ENCODE measurements at places on chromosomes 4 and X. TPM values are rescaled to one million over a fixed set of nuclear protein-coding genes. Genes with fewer than 3 reads are reported as not detected.

- no peak overlapping the region for H3K4me3 ChIP-seq
- DNase-seq = no peak
- H3K36me3 ChIP-seq = no peaks in the 10 kb centered on the region
- no peaks in the 10 kb centered on the region for H3K27me3 ChIP-seq
These were observed 304.6 kb downstream of the ARAP2 start for GRCh38 chr4:35939751-35940150.

DNA sequence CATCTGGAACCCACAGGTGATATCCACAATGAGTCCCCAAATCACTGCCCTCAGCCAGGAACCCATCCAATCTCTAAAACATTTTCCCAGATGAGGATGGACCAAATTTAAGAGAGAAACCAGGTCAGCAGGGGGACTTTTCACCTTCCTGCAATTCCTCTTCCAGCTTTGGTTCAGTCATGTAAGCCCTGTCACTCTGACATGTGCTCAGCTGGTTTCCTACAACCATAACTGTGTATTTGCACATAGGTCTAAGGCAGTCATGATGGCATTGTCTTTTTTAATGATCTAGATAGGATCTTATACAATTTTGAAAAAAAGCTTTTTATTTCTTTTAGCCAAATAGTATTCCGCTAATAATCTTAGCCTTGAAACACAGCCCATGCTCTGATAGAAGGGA lies 6.5 kb downstream of the CXXC4 start:
- DNase-seq = no peak
- H3K36me3 ChIP-seq = no peaks in the 10 kb centered on the region
- no peaks in the 10 kb centered on the region for H3K4me1 ChIP-seq
- no peak overlapping the region for H3K4me3 ChIP-seq

DNA sequence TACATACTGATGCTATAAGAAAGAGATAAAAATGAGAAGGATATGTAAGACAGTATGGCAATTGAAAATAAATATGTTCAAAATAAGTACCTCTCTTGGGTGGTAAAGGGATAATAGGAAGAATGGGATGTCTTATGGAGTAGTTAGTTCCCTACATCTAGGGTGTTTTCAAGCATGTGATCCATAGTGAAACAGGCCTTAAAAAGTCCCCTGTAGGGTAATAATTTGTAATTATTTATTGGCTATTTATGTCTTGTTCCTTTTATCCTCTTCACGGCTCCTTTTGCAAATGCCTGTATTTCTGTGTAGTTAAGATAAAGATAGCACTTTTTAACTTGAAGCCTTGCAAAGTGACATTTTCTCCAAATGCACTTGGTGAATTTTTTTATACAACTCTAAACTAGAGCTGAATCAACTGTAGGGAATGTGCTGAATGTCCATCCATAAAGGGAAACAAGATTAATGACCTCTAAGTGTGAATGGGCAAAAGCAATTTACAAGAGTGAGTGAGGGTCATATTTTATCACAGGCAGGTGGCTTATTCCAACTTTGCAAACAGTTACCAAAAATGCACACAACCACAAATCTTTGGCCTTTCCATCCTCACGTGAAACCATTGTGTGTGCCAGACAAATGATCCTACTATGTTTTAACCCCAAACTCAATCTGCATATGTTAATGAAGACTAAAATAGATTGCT lies 299.0 kb downstream of the KCNIP4 start:
- H3K27ac ChIP-seq = peak overlapping the region; percentile 46
- no peaks in the 10 kb centered on the region for H3K36me3 ChIP-seq
- H3K4me3 ChIP-seq = no peak overlapping the region
- H3K4me1 ChIP-seq = no peaks in the 10 kb centered on the region
- no peak for DNase-seq
- no peaks in the 10 kb centered on the region for H3K27me3 ChIP-seq

- DNase-seq = peak; percentile 60
- H3K27me3 ChIP-seq = no peaks in the 10 kb centered on the region
- no peaks in the 10 kb centered on the region for H3K36me3 ChIP-seq
These were observed at the start of gene LGI2 for GRCh38 chr4:25030277-25031076. TSS of gene LGI2 (minus strand) at chr4:25030946. CDS start at chr4:25030693, 253 bp downstream.

The DCX gene
- total RNA-seq = not detected

The PDZD11 gene
- total RNA-seq = 49.2 TPM

GRCh38 chr4:132101526-132101925 lies 1047.6 kb upstream of the PCDH10 start:
- H3K27me3 ChIP-seq = no peaks in the 10 kb centered on the region
- no peak for DNase-seq
- no peaks in the 10 kb centered on the region for H3K36me3 ChIP-seq
- no peaks in the 10 kb centered on the region for H3K4me1 ChIP-seq
- H3K27ac ChIP-seq = no peak overlapping the region
- H3K4me3 ChIP-seq = no peak overlapping the region

DNA sequence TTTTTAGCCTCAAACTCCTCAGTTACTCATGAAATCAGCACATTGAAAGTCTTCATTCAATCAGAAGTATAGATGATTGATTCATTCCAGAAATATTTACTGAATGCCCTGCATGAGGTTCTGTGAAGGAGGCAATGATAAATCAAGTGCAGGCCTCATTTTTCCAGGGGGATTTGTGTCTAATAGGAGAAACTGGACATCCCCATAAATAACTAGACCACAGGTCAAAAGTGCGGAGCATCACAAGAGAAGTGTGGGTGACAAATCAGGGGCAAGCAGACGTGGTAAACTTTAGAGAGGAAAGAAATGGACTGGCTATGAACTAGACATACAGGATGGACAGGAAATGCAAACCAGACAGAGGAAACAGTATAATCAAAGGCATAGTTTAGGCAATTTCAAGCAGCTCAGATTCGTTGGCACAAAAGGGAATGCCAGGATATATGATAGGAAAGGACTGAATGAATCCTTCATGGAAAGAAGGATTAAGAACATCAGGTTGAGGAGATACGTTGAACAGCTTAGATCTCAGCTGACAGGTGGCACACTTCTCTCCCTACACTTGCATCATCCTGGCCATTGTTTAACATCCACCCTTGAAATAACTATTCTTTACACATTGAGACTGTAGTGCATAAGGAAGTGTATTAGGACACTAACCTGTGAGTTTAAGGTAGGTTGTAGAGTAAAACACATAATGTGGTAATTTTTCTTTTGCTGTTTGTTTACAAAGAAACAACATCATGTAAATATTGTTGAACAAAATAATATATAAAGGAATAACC lies 69.6 kb upstream of the RASGEF1B start:
- H3K36me3 ChIP-seq = no peaks in the 10 kb centered on the region
- no peak overlapping the region for H3K4me3 ChIP-seq
- H3K27me3 ChIP-seq = no peaks in the 10 kb centered on the region
- H3K27ac ChIP-seq = no peak overlapping the region

The TMEM144 gene
- total RNA-seq = 9.7 TPM

DNA sequence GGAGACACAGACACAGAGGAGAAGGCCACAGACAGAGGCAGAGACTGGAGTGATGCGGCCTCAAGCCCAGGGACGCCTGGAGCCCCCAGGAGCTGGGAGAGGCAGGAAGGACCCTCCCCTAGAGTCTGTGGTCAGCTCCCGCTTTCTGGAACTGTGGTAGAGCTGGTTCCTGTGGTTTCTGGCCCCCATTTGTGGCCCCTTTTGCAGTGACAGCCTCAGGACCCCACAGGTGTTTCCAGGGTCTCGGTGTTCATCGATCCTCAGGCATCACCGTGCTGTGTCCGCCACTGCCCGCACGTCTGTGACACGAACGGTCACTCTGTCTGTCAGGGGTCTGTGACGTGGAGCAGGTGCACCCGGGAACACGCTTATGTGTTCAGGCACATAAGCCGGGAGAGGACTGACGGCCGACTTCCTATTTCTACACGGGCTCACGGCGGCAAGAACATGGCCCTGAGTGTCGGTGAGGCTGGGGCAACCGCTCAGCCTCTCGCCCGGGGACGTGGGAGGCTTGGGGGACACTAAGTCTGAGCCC lies 7.9 kb downstream of the GTPBP6 start:
- DNase-seq = no peak
- no peak overlapping the region for H3K27ac ChIP-seq
- H3K36me3 ChIP-seq = no peaks in the 10 kb centered on the region
- H3K4me1 ChIP-seq = no peaks in the 10 kb centered on the region
- no peaks in the 10 kb centered on the region for H3K27me3 ChIP-seq

GRCh38 chr4:33914386-33914785 lies 2329.9 kb downstream of the ARAP2 start:
- H3K36me3 ChIP-seq = no peaks in the 10 kb centered on the region
- no peak overlapping the region for H3K4me3 ChIP-seq
- H3K27ac ChIP-seq = no peak overlapping the region
- no peaks in the 10 kb centered on the region for H3K27me3 ChIP-seq
- H3K4me1 ChIP-seq = no peaks in the 10 kb centered on the region
- DNase-seq = no peak

The PLCXD1 gene
- total RNA-seq = 2.8 TPM

The CYTL1 gene
- total RNA-seq = 15.9 TPM

DNA sequence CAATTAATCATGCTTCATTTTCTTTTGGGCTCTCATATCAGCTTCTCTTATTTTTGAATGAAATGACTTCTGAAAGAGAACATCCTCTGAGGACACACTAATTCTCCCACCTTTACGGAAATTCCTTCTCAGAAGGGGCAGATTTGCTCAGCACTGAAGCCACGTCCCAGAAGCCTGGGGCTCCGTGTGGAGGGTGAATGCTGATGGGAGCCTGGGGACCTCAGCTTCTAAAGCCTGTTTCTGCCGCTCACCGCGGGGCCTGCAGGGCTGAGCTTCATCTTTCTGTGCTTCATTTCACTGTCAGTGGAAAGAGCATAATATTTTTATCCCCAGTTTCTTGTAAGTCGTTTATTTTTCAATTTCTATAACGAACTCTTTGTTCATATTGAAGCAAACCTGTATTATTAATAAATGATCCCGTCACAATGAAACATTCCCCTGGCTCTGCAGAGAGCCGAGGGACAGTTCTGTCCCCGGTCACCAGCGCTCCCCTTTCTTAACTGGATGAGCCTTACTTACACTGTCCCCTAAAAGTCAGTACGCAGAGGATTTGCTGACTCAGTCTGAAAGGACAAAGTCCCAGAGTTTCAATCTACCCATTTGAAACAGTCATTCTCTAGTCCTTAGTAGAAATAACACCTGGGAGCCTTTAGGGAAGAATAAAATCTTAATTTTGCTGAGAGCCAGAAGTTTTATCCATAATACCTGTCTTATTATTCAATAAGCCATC lies 364.6 kb upstream of the FAT1 start:
- H3K27me3 ChIP-seq = no peaks in the 10 kb centered on the region
- no peaks in the 10 kb centered on the region for H3K36me3 ChIP-seq
- H3K4me3 ChIP-seq = no peak overlapping the region
- H3K4me1 ChIP-seq = no peaks in the 10 kb centered on the region

- no peak overlapping the region for H3K27ac ChIP-seq
- no peaks in the 10 kb centered on the region for H3K27me3 ChIP-seq
- no peaks in the 10 kb centered on the region for H3K36me3 ChIP-seq
- H3K4me3 ChIP-seq = no peak overlapping the region
- DNase-seq = no peak
These were observed 142.3 kb downstream of the SH3KBP1 start for GRCh38 chrX:19745077-19745476.

DNA sequence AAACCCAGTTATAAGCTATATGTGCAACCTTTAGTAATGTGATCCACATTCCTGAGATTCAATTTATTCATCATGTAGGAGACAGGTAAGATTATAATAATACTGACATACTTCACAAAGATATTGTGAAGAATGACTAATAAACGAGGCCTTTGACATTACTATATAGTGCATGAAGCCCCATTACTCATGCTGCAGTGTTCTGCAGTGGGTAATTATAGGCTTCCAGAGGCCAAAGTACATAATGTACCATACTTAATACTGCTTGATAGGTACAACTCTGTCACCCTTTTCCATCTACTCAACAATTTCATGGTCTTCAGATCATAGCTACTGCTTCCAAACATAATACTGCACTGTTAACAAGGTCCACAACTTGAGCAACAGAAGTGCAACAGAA lies 68.9 kb downstream of the COL25A1 start:
- no peak overlapping the region for H3K27ac ChIP-seq
- DNase-seq = no peak
- H3K4me3 ChIP-seq = no peak overlapping the region
- H3K27me3 ChIP-seq = no peaks in the 10 kb centered on the region
- no peaks in the 10 kb centered on the region for H3K4me1 ChIP-seq

DNA sequence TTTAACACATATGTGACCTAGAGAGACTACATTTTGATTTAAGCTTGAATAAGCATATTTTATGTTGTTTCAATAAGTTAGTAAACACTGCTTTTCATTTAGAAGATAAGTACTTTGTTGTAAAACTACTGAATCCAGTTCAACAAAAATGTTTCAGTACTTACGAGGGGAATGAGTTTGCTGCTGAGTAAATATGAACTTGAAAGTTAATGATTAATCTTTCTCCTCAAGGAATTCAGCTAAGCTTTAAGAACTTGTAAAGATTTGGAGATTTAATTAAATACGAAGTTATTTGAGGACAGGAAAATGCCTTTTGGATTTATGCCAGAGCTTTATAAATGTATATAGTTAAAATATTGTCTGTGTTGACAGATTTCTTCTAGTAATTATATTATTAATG lies 933.0 kb upstream of the LCORL start:
- no peak overlapping the region for H3K4me3 ChIP-seq
- H3K27ac ChIP-seq = no peak overlapping the region
- no peaks in the 10 kb centered on the region for H3K4me1 ChIP-seq

DNA sequence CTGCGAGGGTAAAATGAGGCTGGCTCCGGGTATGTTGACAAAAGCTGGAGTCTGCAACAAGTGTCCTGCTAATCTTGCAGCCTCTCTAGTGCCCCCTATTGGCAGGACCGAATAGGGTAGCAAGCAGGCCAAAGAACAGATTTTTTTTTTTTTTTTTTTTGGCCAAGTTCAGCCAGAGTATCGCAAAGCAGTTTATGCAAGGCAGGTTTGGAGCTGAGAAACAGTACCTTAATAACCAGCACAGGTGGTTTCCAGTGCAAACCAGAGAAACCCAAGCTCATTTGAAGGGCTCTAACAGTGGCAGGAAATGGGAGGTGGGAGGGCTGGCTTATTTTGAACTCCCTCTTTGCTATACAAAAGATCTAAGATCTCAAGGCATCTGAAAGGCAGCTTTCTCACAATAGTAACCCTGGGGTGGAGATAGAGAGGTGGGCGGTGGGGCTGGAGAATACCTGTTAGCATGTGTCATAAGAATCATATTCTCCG lies 38.2 kb upstream of the OCIAD2 start:
- no peak for DNase-seq
- no peaks in the 10 kb centered on the region for H3K36me3 ChIP-seq
- H3K4me3 ChIP-seq = no peak overlapping the region
- no peaks in the 10 kb centered on the region for H3K4me1 ChIP-seq
- no peak overlapping the region for H3K27ac ChIP-seq
- no peaks in the 10 kb centered on the region for H3K27me3 ChIP-seq

- no peak overlapping the region for H3K27ac ChIP-seq
- no peak for DNase-seq
- no peaks in the 10 kb centered on the region for H3K4me1 ChIP-seq
- H3K36me3 ChIP-seq = no peaks in the 10 kb centered on the region
These were observed 52.4 kb upstream of the TSPAN5 start for GRCh38 chr4:98710831-98711230.

DNA sequence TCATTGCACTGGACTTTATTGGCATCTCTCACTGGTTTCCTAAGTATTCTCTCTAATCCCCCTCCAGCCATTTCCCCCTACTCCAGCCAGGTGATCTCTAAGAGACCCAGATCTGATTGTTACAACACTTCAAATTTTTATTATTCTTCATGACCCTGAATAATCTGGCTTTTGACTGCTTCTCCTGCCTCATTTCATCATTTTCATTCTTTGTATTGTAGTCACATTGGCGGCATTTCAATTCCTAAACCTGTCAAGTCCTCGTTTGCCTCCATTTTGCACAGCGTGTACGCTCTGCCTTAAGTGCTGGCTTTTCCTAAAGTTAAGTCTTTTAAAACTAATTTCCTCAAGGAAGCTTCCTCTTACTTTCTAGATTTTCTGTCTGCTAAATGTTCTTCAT lies 31.6 kb downstream of the UBE2K start:
- no peaks in the 10 kb centered on the region for H3K36me3 ChIP-seq
- H3K27ac ChIP-seq = peak overlapping the region; percentile 28
- H3K4me1 ChIP-seq = no peaks in the 10 kb centered on the region
- H3K4me3 ChIP-seq = no peak overlapping the region
